ENCODE measurements at places on chromosomes 16 and 17.

- peaks cover 54% of the 10 kb centered on the region for H3K36me3 ChIP-seq
- H3K4me3 ChIP-seq, result no peak overlapping the region
- no peak for DNase-seq
These were observed 13.5 kb downstream of the POLR2A start for GRCh38 chr17:7497636-7498035.

DNA sequence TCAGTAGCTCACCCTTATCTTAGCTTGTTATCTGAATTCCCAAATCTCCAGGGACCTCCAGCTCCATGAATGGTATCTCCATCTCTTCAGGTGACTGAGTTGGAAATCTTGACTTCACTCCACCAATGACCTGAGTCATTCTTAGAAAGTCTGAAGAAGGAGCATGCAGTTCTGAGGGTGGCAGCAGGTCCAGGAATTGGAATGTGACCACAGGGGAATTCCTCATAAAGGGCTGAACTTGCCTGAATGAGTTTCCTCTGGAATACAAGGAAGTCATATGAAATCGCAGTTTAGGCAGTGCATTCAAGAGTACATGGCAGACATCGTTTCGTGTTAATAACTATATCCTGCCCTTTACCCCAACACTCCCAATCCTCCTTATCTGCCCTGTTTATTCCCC, 12.5 kb upstream of the PYY start:
- H3K4me3 ChIP-seq, result no peak overlapping the region
- no peaks in the 10 kb centered on the region for H3K27me3 ChIP-seq
- no peaks in the 10 kb centered on the region for H3K36me3 ChIP-seq
- H3K4me1 ChIP-seq, result no peaks in the 10 kb centered on the region

GRCh38 chr17:37368577-37368976, 7.2 kb upstream of the C17orf78 start:
- no peak overlapping the region for H3K4me3 ChIP-seq
- H3K27me3 ChIP-seq, result no peaks in the 10 kb centered on the region
- no peak for DNase-seq

DNA sequence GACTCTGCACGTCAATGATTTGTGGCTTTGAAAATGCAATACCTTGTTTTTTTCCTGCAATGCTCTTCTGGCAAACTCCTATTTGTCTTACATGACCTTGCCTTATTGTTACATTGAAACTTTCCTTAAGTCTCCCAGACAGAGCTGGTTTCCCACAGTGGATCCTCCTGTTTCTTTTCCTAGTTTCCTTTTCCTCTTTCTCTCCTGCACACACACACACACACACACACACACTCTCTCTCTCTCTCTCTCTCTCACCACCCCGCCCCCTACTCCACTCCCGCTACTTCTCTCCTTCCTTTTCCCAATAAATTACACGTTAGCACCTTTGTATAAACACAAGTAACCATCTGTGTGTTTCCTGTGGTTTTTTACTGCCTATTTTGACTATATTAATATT, 2.3 kb downstream of the ORC6 start:
- DNase-seq, result no peak
- H3K4me1 ChIP-seq, result peaks cover 4% of the 10 kb centered on the region
- H3K36me3 ChIP-seq, result no peaks in the 10 kb centered on the region
- H3K27ac ChIP-seq, result no peak overlapping the region

- no peak overlapping the region for H3K27ac ChIP-seq
- H3K27me3 ChIP-seq, result no peaks in the 10 kb centered on the region
- no peak overlapping the region for H3K4me3 ChIP-seq
These were observed 240.7 kb downstream of the CDH13 start for GRCh38 chr16:82867485-82867884.

DNA sequence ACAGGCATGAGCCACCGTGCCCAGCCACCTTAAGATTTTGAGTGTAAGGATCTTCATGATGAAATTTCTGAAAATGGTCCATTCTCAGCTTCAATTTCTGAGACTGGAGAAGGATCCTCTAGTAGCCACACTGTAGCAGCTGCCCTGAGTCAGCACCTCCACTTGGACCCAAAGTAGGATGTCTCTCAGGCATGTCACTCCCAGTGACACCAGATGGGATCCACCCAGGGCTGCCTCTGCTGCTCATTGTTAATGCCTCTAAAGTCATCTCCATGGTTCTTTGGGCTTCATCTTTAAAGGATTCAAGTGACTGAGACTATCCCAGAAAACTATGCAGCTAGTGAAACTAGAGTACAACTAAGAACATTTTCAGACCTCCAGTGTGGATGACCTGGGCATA, 7.9 kb downstream of the PLD6 start:
- H3K4me1 ChIP-seq, result peaks cover 5% of the 10 kb centered on the region
- no peak overlapping the region for H3K4me3 ChIP-seq
- H3K27me3 ChIP-seq, result no peaks in the 10 kb centered on the region
- no peak for DNase-seq
- H3K36me3 ChIP-seq, result no peaks in the 10 kb centered on the region

- no peaks in the 10 kb centered on the region for H3K4me1 ChIP-seq
- H3K36me3 ChIP-seq, result no peaks in the 10 kb centered on the region
- no peak overlapping the region for H3K27ac ChIP-seq
- DNase-seq, result no peak
These were observed 34.8 kb downstream of the CBFA2T3 start for GRCh38 chr16:88941913-88942909.

DNA sequence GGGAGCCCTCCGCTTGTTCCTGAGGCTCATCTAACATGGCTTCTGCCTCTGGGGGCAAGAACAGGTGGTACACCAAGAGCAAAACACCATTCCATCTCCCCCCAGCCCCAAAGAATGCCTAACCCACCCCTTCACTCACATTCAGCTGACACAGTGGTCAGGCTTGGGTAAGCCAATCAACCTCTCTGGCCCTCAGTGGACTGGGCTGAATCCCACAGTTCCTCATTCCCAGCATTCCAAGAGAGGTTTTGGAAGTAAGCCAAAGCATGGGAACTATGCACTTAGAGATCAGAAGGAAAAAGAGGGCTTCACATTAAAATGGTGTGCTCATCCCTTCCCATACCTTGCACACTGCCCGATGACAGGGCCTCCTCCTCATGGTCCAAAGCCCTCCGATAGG, 7.8 kb downstream of the PIGS start:
- no peak overlapping the region for H3K4me3 ChIP-seq
- no peaks in the 10 kb centered on the region for H3K27me3 ChIP-seq
- H3K27ac ChIP-seq, result no peak overlapping the region

- H3K4me3 ChIP-seq, result no peak overlapping the region
- DNase-seq, result no peak
- no peaks in the 10 kb centered on the region for H3K27me3 ChIP-seq
These were observed 58.7 kb downstream of the RTN4RL1 start for GRCh38 chr17:1966274-1967086.

DNA sequence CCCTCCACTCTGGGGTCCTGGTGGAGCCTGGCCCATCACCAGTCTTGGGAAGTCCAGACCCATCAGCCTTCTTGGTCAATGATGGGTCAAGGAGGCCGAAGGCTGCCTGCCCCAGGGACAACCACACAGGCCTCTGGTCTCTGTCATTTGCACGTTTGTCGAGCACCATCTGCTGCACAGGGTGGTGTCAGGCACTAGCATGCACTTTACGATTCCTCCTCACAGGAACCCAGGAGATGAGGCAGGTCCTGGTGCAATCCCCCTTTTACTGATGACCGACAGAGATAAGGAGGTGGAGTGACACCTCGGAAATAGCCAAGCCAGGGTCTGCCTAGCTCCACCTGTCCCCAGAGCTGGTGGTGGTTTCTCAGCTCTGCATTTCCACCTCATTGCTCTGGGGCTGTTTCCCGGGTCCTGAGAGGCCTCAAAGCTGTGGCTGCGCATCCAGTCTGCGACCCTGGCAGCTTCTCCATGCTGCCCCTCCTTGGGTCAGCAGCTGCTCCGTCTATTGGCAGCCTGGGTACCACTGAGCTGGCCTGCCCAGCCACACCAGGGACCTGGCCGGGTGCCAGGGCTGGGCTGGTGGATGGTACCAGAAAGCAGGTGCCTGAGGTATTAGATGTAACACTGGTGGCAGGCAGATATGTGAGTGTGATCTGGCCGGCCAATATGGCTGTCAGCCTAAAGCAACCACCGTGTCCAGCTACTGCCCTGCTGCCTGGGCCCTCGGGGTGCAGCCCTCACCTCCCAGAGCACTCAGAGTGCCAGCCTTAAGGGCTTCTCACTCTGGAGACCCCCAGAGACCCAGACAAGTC, 10.0 kb downstream of the MMP15 start:
- H3K27ac ChIP-seq, result no peak overlapping the region
- H3K4me1 ChIP-seq, result no peaks in the 10 kb centered on the region
- H3K4me3 ChIP-seq, result no peak overlapping the region
- no peak for DNase-seq

DNA sequence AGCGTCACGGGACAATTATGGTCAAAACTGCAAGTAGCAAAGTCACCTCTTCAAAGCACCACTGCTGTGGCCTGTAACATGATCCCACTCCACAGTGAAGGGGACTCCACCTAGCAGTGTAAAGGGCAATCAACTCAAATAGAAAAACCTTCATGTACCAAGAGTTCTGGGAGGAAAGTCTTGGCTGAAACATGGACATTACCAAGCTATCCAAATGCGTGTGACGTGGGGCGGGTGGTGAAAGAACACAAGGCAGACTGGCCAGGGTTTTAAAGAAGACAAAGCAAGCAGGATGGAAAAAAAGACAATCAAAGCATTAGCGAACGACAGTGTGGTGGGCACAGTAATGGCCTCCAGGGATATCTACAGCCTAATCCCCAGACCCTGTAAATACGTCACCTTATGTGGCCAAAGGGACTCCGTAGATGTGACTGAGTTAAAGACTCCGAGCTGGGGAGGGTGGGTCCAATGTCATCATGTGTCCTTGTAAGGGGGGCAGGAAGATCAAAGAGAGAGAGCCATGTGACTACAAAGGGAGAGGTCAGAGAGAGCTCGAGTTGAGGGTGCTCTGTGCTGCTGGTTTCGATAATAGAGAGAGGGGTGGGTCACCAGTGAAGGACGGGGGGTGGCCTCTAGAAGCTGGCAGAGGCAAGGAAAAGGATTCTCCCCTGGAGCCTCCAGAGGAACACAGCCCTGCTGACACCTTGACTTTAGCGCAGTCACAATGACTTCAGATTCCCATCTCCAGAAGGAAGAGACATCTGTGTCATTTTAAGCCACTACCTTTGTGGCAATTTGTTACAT, 6.0 kb downstream of the HSDL1 start:
- no peak overlapping the region for H3K4me3 ChIP-seq
- peak; percentile 19 for DNase-seq
- no peak overlapping the region for H3K27ac ChIP-seq
- H3K4me1 ChIP-seq, result peaks cover 5% of the 10 kb centered on the region
- no peaks in the 10 kb centered on the region for H3K36me3 ChIP-seq

DNA sequence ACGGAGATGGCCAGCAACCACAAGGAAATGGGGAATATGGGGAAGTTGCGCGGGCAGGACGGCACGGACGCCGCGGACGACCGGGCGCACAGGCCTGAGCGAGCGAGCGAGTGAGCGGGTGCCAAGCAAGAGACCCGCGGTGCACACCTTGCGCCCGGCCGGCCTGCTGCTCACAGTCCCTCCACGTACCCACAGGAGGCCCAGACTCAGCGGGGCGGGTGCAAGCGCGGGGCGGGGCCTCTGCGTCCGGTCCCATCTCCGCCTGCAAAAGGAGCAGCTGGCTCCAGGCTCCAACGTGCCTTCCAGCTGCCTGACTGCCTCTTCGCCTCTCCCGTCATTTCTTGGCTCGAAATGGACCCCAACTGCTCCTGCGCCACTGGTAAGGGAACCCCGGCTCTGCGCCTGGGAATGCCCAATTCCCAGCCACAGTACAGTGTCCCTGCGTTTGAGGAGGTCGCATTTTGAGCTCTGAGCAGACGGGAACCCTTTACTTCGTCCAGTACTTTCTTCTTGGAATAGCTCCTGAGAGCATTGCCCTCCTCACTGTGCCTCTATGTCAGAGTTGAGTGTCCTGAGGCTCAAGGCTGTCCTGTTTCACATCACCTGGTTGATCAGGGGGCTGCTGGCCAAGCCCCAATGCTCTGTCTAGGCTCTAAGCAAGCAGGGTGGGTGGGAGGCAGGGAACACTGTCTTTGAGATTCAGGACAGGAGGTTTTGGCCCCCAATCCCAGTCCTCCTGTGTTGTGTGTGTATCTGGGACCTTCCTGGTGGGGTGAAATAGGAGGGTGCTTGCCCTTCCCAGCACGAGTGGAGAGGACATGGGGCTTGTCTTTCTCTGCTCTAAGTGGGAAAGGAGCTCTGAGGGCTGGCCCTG, 8.1 kb upstream of the MT1E start:
- peak; percentile 71 for DNase-seq
- no peaks in the 10 kb centered on the region for H3K27me3 ChIP-seq
- H3K4me3 ChIP-seq, result peak overlapping the region; percentile 3
- no peaks in the 10 kb centered on the region for H3K4me1 ChIP-seq
- no peaks in the 10 kb centered on the region for H3K36me3 ChIP-seq

DNA sequence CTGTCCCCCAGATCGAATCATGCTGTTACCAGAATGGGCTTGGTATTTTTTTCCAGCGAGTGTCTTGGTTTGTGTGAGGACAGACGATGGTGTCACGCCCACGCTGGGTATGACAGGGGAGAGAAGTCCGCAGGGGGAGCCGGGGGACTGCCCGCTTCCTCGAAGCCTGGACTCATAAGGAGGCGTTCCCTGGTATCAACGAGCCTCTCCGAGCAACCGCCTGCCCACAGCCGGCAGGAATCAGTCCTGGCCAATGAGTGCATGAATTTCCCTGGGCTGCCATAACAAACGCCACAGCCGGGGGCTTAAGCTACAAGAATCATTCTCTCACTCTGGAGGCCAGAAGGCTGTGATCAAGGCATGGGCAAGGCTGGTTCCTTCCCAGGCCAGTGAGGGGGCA, 26.1 kb upstream of the JPH3 start:
- peaks cover 11% of the 10 kb centered on the region for H3K27me3 ChIP-seq
- DNase-seq, result no peak
- no peak overlapping the region for H3K27ac ChIP-seq
- H3K36me3 ChIP-seq, result no peaks in the 10 kb centered on the region
- H3K4me3 ChIP-seq, result no peak overlapping the region

DNA sequence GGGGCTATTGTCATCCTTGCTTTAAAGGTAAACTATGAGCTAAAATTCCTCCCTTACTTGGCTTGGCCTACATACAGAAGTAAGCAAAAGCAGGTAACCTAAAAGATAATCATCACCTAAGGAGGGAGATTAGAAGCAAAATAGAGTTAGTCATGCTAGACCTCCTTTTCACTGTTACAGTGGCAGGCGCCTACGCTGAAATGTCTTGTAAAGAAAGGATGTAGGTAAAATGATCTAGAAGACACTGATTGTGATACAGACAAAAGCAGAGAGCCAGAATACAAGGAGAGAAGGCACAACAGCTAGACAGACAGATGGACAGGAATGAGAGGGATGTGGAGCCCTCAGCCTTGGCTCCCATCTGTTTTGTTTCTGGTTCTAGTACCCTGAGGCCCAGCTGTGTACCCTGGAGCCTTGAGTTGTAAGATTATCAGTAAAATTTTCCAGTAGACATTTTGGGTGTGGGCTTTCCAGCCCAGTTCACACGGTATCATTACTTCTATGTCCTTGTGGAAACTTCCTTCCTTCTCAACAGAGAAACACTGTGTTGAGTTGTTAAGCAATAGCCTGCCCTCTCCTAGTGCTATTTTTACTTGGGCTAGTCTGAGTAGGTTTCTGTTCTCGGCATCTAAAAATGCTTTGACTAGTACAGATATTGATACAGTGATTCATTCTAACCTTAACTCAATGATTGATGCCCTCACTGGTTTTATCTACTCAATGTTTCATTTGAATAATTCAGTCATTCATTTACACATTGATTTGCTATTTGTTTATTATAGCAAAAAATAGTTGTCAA, 7.7 kb upstream of the C16orf78 start:
- H3K27ac ChIP-seq, result no peak overlapping the region
- no peak for DNase-seq
- H3K36me3 ChIP-seq, result no peaks in the 10 kb centered on the region
- H3K4me3 ChIP-seq, result no peak overlapping the region
- H3K4me1 ChIP-seq, result no peaks in the 10 kb centered on the region

All from prostate gland (tissue), 2 donors.